Colonic mucosa (tissue), 4 donors: ENCODE measurements at places on chromosomes 4 and X. TPM values are rescaled to one million over a fixed set of nuclear protein-coding genes. Genes with fewer than 3 reads are reported as not detected.

DNA sequence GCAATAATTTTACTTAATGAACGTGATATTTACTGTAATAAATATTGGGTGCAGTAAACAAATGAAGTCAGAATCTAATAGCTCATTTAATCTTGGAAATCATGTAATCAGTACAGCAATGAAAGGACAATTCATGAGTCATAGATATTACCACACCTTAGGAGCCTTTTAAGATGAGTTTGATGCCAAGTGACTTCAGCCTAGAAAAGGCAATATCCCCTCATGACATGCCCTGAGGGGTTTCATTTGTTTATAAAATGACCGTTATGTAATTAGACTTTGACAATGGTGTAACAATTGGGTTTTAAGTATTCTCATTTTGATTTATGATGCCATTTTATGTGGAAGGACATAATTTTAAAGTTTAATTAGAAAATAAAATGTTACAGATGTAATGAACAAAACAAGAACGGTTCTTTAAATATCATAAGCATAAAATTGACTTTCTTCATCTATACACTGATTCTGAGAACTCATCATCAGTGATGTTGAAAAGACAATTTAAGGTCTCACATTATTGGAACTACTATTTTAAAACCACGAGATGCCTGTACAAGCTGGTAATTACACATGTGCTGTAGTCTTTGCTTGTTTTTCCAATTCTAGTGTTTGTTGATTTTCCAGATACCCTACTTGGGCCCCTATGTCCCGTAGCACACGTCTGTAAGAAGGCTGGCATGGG lies 5.0 kb downstream of the FGF2 start:
- DNase-seq = no peak

- DNase-seq = no peak
Measured at GRCh38 chrX:3445806-3446490, 99.5 kb upstream of the MXRA5 start.

DNA sequence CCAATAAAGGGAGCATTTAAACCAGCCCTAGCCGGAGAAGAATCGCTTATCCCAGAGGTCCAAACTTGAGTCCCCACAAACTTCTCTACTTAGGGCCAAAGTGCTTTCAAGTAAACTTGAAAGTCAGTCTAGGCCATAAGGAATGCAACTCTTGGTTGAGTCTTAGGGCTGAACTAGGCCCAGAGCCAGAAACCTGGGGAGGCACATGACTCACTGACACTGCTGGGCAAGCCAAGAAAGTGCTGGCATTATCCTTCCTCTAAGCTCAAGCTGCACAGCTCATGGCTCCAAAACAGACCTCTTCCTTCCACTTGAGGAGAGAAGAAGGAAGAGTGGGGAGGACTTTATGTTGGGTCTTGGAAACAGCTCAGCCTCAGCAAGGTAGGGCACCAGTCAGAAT lies 1257.3 kb upstream of the DIAPH2 start:
- no peak for DNase-seq

DNA sequence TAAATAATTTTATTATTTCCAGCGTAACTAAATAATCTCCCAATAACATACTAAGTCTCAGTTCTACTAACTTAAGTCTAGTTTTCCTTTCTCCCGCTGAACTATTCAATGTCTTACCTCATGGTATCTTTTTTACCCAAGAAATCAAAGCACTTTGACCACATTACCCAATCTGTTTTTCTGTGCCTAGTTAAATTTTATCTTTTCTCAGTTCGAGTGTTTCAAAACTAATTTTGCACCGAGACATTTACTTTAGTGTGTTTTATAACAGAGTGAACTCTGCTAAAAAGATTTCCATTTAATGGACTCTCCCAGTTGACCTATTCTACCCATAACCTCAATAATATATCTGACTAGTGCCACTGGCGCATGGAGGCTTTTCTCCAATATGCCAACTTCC lies 67.6 kb upstream of the IRF2 start:
- no peak for DNase-seq

The PABPC4L gene
- total RNA-seq = 0.32 TPM
